Memory B cell (primary cell): ENCODE measurements at places on chromosomes 16 and 17.

DNA sequence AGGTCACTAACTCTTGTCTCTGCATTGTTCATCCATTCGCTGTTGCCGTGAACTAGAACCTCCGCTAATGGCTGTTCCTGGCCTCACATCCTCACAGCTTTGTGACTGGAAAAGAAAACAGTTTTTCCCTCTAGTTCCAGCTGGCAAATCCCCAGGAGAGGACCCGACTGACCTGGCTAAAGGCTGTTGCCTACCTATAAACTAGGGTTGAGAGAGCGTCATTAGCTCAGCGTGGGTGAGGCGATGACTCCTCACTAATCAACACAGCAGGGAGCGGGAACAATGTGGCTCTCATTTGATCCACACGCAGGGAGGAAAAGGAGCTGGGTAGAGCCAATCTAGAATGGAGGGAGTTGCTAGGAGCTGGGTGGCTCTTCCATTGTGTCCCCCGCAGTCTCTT lies 282.1 kb upstream of the IRX5 start:
- no peak for DNase-seq

DNA sequence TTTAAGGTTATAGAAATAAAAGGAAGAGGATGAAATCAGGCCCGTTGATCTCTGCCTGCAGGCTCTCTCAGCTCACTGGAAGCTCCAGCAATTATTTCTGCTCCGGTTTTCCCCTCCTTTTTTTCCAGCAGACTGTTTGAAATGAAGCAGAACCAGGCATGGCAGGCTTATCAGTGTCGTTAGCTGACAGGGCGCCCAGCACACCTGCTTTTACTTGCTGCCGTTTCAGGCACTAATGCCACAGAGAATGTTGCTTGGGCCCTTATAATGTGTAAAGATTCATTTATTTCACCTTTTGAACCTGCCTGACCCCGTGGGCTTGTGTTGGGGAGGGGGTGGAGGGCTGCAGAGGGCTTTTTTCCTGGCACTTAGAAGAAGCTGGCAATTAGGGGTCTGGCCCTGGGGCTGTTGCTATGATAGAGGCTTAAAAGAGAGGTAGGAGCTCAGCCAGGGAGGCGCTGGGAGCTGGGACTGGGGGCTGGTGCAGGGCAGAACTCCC lies 108.1 kb downstream of the IRX3 start:
- no peak for DNase-seq

- no peak for DNase-seq
Observed at GRCh38 chr17:9676084-9676483, 30.8 kb downstream of the USP43 start.

- DNase-seq: no peak
Observed at GRCh38 chr17:32477220-32477619, 9.6 kb upstream of the CDK5R1 start.

DNA sequence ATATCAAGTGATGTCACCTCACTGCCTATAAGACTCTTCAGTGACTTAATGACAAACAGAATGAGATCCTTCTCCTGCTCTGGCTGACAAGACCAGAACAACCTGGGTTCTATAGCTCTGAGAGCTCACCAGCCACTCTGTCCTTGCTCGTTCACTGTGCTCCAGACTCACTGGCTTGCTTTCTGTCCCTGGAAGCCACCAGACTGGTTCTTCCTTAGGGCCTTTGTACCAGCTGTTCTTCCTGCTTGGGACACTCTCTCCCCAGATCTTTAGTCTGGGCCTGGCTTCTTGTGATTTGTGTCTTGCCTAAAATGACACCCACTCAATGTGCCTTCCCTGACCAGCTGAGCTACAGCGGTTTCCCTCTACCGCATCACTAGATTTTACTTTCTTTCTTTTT lies 76.1 kb downstream of the FTO start:
- DNase-seq: no peak

GRCh38 chr17:44206825-44207155 lies 7.1 kb upstream of the ATXN7L3 start:
- no peak for DNase-seq

GRCh38 chr16:4410335-4411075 lies 5.9 kb downstream of the CORO7 start:
- no peak for DNase-seq

DNA sequence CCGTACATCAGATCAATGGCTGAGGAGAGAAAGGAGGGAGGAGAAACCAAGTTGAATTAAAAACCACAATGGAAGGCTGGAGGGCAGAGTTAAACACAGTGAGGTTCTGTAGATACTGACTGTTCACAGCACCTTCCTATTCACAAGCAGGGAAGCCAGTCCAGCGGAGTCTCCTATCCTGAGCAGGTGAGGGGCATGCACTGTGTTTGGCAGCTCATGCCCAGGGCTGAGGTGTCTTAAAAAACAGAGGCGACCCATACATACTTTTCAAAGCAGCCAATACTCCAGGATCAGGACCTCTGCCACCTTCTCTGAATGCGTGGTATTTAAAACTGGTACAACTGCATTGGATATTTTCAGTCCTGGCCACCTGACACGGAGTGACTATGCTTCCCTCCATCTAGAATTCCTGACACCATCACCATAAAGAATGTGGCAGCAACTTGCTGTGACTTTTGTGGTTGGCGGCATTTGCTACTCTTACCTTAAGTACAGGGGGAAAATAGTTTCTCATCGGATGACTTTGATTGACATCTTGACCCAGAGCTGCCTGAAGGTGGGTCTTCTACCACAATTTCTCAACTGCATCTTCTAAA lies 21.5 kb downstream of the USP22 start:
- DNase-seq: no peak

DNA sequence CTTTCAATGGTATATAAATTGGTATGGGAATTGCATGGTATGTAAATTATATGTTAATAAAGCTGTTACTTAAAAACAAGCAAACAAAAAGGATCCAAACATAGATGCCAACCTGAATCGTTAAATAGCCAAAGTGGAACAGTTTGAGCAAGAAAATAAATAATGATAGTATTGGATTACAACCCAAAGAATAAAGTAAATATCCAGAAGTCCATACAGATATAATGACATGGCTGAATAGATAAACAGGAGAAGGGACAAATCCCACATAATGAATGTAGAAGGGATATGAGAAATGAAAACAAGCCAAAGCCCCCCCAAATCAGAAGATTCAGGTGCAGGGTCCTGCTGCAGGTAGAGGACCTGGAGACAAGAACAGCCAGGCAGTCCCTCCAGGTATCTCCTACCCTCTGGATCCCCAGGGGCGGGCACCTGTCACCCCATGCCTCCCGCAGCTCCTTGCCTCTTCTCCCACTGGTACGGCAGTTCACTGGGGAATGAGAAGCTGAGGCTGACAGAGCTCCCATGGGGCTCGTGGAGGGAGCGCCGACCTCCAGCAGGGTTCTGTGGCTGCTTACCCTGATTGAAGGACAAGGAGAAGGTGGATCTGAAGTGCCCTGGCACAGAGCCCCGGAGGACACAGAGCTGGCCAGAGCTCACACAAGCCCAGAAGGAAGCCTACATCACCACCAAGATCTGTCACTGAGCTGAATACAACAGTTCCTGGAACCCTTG lies 9.9 kb upstream of the LCAT start:
- no peak for DNase-seq

- DNase-seq: no peak
Observed at GRCh38 chr17:78774453-78774852, 7.6 kb downstream of the CYTH1 start.

DNA sequence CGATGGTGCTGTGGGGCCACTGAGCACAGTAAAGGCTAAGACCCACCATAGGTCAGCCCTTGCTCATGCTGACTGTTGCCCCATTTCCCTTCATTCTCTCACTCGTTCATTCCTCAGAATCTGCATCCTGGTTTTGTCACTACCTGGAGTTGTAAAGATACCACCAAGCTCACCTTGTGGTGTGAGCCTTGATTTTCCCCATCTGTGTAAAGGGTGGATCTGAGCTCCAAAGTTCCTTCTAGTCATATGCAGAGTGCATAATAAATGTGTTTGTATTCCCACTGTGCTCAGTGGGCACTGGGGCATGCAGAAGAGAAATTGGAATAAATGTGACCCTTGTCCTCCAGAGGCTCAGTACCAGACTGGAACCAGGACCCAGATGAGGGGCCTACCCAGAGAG lies 35.2 kb upstream of the MEOX1 start:
- no peak for DNase-seq

- no peak for DNase-seq
Observed at GRCh38 chr16:82643936-82644630, 17.3 kb downstream of the CDH13 start.
